Fibroblast of skin of right biceps (primary cell): ENCODE measurements at places on chromosomes 5 and 9.

DNA sequence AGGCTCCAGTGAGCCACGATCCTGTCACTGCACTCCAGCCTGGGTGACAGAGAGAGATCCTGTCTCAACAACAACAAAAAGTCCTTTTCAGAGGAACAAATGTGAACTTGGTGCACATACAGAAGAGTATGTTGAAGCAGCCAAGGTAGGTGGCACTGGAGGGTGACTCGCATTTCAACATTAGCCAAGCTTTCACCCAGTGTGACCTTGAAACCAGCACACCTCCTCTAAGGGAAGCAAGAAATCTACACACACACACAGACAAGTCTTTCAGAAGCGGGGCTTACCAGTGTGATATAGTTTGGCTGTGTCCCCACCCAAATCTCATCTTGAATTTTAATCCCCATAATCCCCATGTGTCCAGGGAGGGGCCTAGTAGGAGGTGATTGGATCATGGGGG lies 225.2 kb downstream of the SEMA5A start:
- no peak for DNase-seq

- DNase-seq: peak; percentile 94
Measured at GRCh38 chr5:40221796-40222195, 457.9 kb upstream of the PTGER4 start.

GRCh38 chr9:93048566-93049448 lies 9.7 kb upstream of the SUSD3 start:
- no peak for DNase-seq

- DNase-seq: peak; percentile 17
Measured at GRCh38 chr9:137168904-137169856, 671 bp downstream of the LRRC26 start.

DNA sequence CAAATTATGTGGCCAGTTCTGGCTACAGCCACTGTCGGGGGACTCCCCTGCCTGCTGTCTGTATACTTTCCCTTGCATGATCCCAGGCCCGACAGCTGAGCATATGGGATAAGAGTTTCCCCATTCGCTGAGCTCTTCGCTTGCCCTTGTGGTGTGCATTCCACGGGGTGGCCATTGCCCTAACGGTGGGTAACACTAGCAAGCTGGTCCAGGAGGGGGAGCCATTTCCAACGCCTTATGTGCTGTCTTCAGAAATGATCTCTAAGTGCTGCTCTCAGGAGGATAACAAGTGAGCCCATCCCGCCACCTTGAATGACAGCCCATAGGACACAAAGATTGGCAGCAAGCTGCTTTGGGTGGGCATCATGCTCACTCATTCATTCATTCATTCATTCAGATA lies 190.9 kb downstream of the FSTL4 start:
- DNase-seq: no peak

GRCh38 chr5:93461756-93462155 lies 119.3 kb downstream of the NR2F1-AS1 start:
- peak; percentile 56 for DNase-seq

- no peak for DNase-seq
Measured at GRCh38 chr5:171774418-171774817, 11.2 kb upstream of the SMIM23 start.

DNA sequence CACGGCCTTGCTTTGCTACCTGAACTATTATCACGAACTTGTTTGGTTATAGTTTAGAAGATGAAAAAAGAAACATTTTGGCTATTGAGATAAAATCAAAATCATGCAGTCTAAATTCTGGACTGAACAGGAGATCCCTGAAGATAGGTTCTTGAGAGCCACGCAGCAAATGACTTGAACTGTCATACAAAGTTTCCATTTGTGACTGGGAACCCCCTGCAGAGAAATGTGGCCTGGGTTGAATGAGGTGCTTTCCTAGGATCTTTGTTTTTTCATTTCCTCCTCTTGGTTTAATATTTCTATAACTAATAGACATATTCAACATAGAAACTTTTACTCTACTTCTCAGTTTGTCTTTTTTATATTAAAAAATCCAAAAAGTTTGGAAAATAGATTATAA lies 184.7 kb upstream of the TRPM3 start:
- DNase-seq: no peak

DNA sequence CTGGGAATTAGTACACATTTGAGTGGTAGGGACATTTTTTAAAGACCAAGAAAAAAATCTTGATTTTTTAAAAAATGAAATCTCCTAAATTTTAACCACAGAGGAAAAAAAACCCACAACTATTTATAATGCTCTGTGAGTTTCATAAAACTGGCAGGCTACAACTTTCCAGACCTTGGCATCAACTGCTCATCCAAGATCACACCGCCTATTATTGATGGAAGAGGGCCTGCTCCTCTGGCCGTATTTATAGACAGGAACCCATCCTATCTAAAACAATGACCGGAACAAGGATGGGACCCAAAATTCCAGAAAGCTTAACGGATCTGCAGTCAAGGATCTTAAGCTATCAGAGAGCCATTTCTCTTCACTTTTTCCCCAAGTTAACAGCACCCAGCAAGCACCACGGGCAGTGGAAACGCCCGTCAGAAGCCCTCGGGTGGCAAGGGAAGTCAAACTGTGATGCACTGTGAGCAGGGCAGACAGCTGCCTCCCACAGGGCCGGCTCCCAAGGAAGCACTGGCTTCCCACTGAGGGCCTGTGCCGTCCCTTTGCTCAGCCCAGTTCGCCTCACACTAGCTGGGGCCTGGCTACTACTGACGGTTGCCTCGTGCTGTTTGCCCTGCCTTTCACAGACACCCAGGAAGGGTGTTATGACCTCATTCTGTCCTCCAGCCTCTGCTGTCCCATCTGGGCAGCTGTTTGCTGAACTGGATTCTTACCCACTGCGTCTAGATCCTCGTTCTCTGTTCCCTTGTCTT lies 62.8 kb downstream of the CDC14B start:
- no peak for DNase-seq

- DNase-seq: no peak
Measured at GRCh38 chr5:95358848-95359247, 32.3 kb upstream of the FAM81B start.

DNA sequence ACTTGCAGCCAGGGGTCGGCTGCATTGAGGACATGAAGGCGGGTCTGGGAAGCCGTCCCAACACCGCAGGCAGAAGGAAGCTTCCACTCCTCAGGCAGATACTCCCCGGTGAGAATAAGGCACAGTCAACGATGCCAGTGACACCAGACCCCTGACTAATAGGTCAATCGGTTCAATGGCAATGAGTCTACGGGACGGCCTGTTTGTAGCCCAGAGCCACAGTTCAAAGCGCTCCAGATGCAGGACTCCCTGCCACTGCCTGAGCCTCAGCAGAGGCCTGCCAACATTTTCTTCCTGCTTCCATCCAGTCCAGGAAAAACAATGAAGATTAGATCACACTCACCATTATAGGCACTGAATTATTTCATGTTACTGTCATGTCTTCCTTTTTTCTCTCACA lies 84.5 kb upstream of the SIMC1 start:
- DNase-seq: peak; percentile 42

- no peak for DNase-seq
Measured at GRCh38 chr9:125579030-125579932, 127.7 kb downstream of the MAPKAP1 start.

DNA sequence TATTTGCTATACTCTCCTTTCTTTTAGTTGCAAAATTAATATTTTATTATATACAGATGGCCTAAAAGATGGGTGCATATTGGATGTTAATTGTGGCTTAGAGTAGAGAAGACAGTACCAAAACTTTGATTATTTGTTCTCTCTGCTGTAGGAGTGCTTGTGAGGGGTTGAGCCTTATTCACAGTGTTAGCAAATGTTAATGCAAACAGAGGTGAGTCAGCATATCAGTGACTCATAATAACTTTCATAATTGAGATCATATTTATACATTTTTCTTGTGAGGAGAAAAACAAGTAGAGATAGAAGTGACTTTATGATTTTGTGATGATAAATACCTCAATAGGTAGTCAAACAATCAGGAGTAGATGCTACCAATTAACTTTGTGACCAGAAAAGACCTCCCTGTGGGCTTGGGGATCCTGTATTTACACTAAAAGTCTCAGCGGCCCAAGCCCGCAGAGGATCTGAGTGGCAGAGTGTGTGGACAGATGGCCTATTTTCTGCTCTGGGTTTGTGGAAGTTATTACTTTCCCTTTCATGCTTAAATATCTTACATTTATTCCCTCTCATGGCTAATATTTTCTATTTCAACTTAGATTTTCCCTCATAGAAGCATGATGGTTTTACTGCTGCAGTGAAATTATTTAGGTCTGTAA lies 226.5 kb downstream of the TAF11L14 start:
- peak; percentile 36 for DNase-seq

DNA sequence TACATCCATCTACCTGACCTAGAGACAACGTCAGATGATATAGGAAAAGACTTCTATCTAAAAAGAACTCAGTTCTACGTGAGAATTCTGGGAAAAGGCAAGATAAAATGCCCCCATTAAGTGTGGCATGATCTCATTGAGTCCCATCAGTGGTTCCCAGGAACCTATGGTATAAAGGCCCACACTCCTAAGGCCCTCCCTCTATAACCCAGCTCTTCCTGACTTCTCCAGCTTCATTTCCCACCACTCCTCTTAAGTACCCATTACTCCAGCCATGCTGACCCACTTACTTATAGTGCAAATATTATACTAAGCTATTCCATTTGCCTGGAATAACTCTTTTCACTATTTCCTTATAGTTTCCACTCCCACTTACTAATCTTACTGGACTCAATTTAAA lies 95.4 kb upstream of the NR5A1 start:
- no peak for DNase-seq

DNA sequence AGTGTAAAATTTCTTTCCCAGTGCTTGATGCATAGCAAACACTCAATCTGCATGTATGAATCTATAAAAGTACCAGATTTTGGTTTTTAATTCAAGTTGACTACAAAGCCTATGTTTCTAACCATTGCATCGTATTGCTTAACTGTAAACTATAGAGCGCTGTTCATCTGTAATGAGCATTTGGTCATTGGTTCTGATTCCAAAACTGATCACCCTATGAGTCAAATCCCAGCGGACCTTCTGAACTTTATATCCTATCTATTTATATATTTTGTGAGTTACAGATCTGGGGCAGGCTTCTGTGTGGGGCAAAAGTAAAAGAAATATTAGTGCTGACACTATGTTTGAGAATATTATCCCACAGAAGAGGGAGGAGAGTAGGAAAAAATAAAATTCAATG lies 305.7 kb upstream of the TNC start:
- no peak for DNase-seq

DNA sequence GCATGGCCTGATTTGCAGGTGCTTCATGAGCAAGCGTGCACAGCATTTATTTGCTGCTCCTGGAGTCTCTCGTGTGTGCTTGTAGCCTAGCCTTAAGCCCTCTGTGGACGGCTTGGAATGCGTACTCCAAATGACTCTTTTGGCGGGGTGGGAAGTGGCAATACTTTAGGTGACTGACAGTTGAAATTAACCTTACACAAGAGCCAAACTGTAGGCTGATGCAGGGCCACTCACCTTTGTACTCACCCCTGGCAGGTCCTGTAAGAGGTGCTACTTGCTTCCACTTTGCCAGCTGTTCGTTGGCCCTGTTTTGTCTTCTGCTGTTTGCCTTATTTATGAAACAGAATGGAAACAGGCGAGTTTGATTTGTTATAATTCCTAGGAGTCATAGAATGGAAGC lies 22.9 kb downstream of the TENT4A start:
- no peak for DNase-seq

DNA sequence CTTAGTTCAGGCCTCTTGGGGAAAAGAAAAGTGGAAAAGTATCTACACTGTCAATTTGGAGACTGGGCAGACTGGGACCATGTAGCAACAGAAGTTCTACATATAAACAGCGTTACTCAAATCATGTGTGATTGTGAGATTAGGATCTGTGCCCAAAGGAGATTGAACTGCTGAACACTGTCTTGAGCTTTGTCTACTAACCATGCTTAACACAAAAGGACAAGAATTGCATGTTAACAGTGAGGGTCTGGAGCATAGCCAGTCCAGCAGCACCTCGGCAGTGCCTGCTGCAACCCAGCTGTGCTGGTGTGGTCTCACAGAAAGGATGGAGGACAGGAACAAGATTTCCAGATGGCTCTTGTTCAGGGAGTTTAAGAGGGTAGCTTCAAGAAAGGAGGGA lies 5.7 kb downstream of the PAM start:
- DNase-seq: peak; percentile 13

GRCh38 chr5:54317511-54318260 lies 7.3 kb upstream of the ARL15 start:
- DNase-seq: peak; percentile 26

GRCh38 chr5:177966009-177966838 lies 29.8 kb downstream of the PROP1 start:
- no peak for DNase-seq

DNA sequence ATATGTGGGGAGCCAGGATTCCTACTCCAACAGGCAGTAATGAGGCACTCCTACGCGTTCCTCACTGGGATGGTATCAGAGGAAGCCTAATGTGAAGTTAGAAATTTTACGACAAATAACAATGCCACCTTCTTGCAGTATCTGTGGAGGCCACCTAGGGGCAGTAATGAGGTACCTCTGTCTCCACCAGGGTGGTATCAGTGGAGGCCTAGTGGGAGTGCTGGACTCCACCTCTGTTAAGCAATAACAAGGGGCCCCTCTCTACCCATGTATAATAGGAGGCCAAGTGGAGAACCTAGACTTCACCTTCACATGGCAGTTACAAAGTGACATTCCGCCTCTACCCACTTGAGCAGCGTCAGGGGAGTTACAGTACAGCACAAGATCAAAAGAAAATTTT lies 147.9 kb downstream of the PLPPR1 start:
- no peak for DNase-seq

GRCh38 chr5:74579215-74579614 lies 61.3 kb downstream of the ENC1 start:
- DNase-seq: peak; percentile 22

DNA sequence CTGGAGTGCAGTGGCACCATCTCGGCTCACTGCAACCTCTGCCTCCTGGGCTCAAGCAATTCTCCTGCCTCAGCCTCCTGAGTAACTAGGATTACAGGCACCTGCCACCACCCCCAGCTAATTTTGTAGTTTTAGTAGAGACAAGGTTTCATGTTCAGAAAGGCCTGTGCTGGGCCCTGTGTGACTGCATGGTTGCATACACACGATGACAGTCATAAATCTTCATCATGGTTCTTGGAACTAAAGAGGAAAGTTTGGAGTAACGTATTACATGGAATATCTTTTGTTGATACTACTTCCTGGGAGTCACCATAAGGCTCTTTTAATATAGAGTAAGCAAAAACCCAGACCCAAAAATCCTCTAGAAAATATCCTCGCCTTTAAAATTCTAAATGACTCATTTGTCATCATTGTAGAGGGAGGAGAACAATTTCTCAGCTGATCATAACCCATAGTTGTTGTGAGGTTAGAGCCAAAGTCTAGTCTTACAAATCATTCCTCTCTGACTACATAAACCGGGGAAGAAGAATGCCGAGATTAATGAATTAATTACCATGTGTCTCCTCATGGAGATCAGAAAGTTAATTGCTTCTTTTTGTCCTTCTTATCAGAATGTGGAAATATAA lies 47.0 kb downstream of the KLF9 start:
- DNase-seq: peak; percentile 9

DNA sequence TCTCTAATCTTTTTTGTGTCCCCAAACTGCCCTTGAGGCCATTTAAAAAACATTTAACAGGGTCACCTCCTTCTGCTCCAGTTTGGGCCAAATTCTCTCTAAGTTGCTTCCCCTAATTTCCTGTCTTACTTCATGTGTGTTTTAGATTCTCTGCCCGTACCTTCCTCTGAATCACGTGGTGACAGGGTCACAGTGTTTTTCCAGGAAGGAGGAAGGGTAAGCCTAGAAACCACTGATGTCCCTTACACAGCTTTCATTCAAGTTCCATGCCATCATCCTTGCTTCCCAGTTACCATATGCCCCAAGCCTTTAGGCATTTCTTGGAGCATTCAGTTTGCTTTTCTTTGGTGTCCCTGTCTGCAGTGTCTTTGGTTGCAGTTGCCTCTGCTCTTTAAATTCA lies 42.4 kb upstream of the MACIR start:
- no peak for DNase-seq
